ENCODE measurements at places on chromosomes 16 and 17.

DNA sequence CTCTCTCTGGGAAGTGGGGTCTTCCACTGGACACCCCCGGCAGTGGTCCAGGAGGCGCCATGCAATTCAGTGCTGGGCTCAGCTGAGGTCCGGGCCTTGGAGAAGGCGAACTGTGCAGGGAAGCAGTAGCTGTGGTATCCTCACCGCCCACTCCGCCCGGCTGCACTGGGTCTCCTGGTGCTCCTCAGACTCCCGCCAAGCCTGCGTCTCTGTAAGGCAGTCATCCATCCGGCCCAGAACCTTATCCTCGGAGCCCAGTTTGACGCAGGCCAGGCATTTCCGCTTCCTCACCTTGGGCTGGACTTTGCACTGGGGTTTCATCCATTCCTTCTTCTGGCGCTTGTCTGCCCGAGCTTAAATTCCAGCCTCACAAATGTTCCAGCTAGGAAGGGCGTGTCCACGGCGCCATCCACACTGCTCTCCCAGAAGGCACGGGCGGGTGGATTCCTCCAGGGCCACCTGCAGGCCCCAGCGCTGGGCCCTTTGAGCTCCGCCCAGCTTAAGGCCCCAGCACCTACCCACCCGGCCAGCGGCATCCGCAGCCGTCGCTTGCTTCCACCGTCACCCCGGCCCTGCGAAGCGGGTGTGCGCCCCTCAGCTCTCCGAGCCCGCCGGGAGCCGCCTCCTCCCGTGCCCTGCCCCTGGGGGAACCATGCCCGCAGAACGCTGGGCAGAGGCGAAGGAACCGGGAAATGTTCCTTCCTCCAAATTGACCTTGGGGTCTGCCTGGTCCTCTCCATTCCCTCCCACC is 1884.8 kb downstream of the TP53TG3F start:
- DNase-seq, result no peak

- DNase-seq, result no peak
These were observed 158.1 kb downstream of the ZNF423 start for GRCh38 chr16:49697631-49698452.

- DNase-seq, result no peak
These were observed 7.5 kb downstream of the C16orf90 start for GRCh38 chr16:3487521-3488410.

- no peak for DNase-seq
These were observed 420.5 kb upstream of the PSMD7 start for GRCh38 chr16:73875996-73876690.

DNA sequence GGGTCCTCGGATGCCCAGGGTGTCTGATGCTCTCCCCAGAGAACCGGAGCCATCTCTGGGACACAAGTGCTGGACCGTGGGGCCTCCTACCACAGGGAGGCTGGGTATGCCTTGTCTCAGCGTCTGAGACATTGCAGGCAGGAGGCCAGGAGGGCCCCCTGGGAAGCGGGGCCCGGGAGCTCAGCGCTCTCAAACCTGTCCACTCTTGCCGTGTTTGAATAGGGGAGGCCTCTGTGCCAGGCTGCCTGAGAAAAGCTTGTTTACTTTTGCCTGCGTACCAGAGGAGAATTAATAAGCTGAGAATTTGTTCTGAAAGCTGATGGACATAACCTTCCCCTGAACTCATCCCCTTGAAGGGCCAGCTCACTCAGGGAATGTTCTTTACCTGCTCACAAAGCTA is 163.8 kb downstream of the NTN1 start:
- DNase-seq, result no peak

DNA sequence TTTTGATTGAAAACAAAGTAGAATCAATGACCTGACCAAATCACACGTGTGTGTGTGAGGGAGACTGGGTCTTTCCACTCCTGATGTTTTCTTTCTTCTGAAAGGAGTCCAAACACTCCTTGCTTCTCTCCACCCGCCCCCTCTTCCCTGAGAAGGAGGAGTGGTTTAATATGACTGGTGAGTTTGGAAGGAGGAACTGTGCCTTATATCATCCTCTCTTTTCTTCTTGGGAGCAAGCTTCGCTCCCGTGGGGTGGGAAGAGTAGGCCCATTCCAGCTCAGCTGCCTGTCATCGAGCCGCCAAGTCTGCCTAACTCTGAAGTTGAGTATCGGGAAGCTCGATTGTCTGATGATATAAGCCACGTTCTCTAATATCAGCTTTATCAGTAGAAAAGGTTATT is 96.5 kb downstream of the YPEL2 start:
- no peak for DNase-seq

- no peak for DNase-seq
These were observed 33.3 kb downstream of the TOM1L1 start for GRCh38 chr17:54933921-54934320.

DNA sequence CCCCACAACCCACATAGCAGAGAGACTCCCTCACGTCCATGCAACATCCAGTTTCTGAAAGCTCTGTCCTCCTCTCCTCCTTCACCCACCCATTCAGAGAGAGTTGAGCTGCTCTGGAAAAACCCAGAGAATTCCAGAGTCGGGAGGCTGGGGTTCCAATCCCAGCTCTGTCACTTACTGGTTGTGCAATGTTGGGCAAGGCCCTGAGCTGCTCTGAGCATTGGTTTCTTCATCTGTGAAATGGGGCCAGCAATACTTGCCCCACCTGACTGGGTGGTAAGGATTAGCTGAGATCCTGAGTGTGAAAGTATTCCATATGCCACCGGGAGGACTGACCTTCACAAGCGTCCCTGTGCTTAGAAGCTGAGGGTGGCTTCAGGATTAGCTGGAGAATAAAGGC is 12.2 kb upstream of the DLX4 start:
- no peak for DNase-seq

- DNase-seq, result no peak
These were observed 1.9 kb downstream of the PHF23 start for GRCh38 chr17:7237266-7237760.

DNA sequence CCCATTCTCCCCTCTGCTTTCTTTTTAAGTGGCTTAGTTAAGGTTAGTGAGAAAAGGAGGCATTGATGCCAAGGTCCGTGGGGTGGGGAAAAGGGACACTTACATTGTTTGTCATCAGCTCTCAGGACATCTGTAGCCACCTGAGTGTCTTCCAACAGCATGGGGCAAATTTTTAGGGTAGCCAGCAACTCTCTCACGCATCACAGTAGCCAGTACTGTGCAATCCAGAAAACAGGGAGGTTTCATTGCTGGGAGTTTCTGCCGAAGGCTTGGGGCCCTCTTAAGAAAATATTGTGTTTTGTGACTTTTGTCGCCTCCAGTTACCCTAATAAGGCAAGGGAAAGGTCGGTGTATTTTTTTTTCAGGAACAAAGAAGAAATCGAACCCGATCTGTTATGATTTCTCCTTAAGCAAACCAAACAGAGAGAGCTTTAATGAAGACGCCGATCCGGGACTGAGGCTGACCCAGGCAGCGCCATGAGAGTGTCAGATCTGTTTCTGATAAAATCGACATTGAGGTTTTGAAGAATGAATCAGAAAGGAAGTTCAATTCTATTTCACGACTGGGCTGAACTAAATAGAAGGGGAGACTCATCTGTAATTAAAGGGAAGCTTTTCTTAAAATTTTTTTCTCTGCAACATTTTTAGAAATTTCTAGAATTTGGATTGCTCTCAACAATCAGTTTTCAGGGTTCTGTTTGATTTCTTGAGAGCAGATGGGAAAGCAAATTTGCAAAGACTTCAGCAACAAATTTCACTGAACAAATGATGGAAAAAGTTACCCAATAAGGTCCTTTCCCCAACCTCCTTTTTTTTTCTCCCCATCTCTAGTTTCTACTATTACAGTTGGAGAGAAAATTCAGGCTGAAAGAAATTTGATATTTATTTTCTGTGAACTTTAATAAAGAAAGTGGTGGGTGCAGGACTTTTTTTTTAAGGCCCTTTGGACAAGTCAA is 144.7 kb upstream of the IRX3 start:
- no peak for DNase-seq

- no peak for DNase-seq
These were observed 30.7 kb downstream of the CACNG3 start for GRCh38 chr16:24286741-24287405.

DNA sequence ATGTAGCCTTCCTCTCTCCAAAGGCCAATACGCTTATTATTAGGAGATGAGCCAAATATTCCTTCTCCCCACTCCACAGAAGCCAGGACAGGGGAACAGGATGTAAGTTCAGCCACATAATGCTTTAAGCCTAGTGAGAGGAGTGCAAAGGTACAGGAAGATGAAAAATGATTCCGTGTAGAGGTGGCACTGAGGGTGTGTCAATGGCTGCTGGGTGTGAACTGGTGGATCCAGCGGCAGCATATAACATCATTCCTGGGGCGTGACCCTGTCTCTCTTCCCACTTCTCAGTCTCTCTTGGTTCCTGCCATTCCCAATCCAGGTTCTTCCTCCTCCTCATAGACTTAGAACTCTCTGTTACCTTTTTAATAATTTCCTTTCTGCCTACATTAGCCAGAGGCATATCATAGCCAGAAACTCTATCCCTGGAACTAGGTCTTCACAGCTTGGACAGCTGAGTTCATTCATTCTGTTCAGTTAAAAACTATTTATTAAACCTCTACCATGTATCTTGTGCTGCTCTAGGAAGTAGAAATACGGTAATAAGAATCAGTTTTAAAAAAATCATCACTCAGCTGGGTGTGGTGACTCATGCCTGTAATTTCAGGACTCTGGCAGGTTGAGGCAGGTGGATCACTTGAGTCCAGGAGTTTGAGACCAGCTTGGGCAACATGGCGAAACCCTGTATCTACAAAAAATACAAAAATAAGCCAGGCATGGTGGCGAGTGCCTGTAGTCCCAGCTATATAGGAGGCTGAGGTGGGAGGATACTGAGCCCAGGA is 58.0 kb upstream of the FAM20A start:
- no peak for DNase-seq

GRCh38 chr17:7497228-7497627 is 13.1 kb downstream of the POLR2A start:
- DNase-seq, result no peak

GRCh38 chr16:1151424-1152122 is 1.3 kb upstream of the CACNA1H start:
- no peak for DNase-seq

DNA sequence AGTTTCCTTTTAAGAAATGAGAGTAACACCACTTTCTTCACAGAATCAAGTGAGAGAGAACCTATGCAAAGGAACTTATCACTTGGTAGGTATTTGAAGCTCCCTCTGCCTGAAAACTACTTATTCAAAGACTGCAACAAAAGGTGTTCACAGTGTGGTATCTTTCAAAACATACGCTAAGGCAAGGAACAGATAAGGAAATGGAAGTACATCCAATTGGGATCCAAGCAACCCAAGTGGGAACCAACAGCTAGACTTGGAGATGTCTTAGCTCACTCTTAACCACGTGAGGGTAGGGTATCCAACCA is 431 bp upstream of the PPM1E start:
- DNase-seq, result no peak

DNA sequence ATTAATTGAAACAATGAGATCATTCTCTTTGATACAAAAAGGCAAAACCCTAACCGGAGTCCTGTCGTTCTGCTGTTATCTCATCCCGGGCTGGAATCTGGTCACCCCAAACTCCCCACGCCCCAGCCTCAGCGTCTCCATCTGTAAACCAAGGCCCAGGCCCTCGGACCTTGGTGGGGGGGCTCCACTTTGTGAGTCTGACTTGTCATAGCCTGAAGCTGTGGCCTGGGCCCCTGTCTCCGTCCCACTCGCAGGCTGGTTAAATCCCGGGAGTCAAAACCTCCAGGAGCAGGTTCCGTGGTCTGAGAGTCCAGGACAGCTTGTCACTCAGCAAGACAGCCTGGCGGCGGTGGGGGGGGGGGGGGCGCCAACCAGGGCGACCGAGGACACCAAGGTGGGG is 50.0 kb downstream of the SLC7A5 start:
- no peak for DNase-seq

GRCh38 chr16:9002042-9002441 is 38.3 kb upstream of the USP7 start:
- no peak for DNase-seq

GRCh38 chr17:19678581-19679453 is 30.3 kb downstream of the ALDH3A2 start:
- no peak for DNase-seq

GRCh38 chr16:3198334-3199072 is 10.5 kb downstream of the OR1F1 start:
- DNase-seq, result no peak

- DNase-seq, result no peak
These were observed 155.2 kb downstream of the SHISA9 start for GRCh38 chr16:13056607-13057006.

- peak; percentile 42 for DNase-seq
These were observed 572 bp downstream of the PSMB6 start for GRCh38 chr17:4796552-4796920.

DNA sequence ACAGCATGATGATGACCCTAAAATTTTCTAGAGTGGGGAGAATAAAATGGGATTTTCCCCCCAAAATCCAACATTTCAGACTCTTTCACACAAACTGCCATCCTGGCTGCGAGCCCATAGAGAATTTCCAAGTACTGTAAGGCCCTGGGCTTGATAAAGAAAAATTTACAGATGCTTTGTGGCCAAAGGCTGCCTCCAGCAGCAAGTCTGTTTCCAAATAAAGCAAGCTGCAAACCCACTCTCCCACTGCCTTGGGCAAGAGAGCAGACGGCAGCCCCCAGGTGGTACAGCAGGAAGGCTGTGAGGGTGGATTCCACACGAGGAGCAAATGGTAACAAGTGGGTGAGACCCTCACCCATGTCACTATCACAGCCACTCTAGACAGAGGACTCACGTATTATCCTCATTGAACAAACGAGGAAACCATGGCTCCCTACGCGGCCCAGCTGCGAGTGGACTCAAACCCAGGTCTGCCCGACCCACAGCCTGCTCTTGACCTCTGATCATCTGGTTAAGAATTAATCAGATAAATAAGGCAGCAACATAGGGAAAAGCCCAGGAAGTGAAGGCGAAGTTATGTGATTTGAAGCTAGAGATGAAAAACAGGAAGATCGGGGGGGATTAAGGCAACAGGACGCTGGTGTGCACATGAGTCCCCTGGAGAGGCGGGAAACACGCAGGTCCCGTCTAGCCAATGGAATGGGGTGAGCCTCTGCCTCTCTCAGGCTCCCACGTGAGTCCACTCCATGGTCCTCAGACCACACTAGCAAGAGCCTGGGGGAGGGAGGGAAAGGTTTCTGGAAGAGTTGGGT is 37.4 kb downstream of the AXIN2 start:
- no peak for DNase-seq

DNA sequence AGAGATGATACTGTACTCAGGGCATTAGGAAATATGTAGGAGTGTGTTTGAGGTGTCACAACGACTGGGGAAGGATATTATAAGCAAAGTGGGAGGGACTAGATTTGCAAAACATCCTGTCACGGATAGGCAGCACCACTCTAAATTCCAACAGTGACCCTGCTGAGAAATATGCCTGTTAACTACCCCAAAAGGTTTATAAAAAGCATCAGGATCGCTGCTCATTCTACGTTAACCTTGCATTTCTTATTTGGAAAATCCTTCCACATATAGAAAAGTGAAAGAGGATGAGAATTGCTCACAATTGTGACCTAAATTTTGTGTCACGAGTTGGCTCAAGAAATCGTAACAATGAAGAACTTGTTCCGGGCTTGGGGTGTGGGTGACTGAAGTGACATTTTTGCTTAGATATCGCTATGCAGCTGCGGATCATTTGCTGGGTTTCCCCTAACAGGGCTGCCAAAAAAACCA is 51.6 kb downstream of the N4BP1 start:
- no peak for DNase-seq

All from activated CD4-positive, CD25-positive, alpha-beta regulatory T cell treated with anti-CD3 and anti-CD28 coated beads, Interleukin-2, amount 50 U/mL, for 72 hours (primary cell).